ENCODE measurements at places on chromosomes 13 and 19.

DNA sequence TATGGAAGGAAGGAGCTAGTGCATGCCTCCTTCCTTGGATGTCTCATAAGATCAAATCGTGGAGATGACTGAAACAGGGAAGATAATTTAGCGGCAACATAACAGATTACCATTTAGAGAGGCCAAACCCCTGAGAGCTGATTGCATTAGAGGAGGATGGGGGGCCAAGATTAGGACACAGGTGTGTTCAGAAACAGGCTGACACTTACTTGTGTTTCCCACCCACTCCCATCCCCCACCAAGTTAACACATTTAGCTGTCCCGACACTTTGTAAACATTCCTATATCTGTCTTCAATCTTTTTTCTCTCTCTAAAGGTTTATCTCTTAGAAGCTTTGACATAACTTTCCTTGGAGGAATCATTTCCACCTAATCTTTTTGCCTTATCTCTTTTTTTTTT is 48.8 kb upstream of the KCTD4 start:
- no peak for DNase-seq

GRCh38 chr19:33296488-33296971 is 5.8 kb downstream of the CEBPA start:
- DNase-seq, result no peak

DNA sequence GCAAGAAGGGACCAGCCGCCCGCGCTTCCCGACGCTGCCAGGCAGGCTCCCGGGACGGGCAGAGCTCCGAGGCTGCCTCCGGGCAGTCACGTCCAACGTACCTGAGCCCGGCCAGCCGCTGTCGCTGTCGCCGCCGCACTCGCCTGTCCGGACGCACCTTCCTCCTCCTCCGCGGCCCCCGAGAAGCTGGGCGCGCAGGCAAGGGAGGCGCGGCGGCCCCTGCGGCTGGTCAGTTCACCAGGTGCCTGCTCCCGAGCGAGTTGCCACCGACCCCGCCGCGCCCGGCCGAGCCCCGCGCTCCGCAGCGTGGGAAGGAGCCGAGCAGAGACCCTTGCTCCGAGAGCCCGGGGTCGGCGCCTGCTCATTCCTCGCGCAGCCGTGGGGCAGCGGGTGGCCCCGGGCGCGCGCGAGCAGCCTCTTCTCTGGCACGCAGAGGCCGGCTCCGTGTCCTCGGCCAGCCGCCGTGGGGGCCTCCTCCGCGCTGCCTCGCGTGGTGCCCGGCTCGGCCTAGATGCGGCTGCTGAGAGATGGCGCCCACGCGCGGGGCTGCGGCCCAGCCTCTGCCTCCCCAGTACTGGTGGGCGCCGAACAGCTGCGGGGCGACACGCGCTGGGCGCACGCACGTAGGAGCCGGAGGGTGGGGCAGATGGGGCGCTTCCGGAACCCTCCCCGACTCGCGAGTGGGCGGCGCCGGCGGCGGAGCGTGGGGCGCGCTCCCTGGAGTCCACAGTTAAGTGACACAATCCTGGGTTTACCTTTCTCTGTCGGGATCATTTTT is 419.4 kb downstream of the UQCRFS1 start:
- no peak for DNase-seq

DNA sequence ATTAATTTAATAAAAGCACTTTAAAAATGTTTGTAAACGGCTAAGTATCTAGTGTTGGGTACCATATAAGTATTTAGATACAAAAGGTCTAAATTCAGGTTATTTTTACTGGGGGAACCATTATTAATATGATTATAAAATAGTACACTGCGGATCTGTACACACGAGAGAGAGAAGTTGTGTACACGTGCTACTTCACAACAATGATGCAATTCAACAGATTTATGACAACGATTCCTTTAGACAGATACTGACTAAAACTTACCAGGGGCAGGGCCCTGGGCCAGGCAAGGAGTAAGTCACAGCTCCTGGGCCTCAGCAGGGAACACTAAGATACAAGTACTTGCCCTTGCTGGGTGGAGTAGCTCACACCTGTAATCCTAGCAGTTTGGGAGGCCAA is 29.1 kb upstream of the TPTE2 start:
- DNase-seq, result no peak

DNA sequence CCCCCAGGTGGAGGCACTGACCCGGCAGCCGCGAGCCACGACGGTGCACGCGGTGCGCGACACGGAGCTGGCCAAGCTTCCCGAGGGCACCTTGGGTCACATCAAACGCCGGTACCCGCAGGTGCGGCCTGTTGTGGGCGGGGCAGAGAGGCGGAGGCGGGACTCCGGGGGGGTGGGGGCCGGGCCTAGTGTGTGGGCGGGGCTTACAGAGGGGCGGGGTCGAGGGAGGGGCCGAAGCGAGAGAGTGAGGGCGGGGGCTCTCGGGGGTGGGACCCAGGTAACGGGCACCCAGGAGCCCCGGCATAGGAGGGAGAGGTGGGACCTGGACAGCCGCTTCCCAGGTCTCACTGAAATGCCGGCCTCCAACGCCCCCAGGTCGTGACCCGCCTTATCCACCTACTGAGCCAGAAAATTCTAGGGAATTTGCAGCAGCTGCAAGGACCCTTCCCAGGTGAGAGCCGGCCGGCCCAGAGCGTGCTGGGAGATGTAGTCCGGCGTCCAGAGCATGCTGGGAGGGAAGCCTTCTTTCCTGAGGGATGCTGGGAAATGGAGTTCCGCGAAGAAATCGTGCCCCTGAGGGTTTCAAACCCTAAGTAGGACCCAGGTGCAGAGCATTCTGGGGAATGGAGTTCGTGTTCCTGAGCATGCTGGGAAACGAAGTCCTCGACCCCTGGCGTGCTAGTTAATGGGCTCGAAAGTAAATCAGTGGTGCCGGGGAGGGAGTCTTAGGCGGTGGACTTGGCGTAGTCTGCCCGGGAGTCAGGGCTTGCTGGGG is 15.7 kb downstream of the PNPLA6 start:
- DNase-seq, result no peak

GRCh38 chr13:39298951-39299350 is 260.7 kb downstream of the NHLRC3 start:
- DNase-seq, result no peak

GRCh38 chr19:21109116-21109515 is 27.1 kb downstream of the ZNF714 start:
- no peak for DNase-seq

DNA sequence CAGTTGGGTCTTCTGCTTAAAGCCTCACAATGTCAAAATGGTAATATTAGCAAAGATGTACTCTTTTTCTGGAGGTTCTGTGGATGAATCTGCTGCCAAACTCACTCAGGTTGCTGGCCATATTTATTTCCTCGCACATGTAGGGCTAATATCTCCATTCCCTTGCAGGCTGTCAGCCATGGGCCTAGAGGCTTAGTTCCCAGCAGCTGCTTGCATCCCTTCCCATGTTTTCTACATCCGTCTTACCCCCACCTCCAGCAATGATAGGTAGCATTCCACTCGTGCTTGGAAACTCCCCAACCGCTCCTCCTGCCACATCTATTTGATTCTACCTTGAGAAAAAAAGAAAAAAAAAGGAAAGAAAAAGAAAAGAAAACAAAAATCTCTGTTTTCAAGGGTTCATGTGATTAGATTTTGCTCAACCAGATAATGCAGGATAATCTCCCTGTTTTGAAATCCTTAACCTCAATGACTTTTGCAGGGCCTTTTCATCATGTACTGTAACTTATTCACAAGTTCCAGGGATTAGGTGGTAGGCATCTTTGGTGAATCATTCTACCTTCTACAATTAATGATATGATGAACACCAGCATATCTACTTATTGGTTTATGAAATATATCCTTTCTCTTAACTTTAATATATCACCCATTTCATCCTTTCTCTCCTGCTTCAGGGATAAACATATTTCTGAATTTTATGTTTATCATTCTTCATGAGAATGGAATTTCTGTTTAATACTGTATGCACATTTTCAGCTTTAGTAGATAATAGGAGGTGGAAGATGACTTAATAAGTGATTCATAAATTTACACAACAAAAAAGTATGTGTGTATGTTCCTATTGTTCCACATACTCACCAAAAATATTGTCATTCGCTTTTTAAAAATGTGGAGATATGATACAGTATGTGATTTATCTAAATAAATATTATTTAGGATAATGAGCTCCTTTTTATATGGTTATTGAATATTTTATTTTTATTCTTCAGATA is 931.9 kb downstream of the SLITRK5 start:
- no peak for DNase-seq

DNA sequence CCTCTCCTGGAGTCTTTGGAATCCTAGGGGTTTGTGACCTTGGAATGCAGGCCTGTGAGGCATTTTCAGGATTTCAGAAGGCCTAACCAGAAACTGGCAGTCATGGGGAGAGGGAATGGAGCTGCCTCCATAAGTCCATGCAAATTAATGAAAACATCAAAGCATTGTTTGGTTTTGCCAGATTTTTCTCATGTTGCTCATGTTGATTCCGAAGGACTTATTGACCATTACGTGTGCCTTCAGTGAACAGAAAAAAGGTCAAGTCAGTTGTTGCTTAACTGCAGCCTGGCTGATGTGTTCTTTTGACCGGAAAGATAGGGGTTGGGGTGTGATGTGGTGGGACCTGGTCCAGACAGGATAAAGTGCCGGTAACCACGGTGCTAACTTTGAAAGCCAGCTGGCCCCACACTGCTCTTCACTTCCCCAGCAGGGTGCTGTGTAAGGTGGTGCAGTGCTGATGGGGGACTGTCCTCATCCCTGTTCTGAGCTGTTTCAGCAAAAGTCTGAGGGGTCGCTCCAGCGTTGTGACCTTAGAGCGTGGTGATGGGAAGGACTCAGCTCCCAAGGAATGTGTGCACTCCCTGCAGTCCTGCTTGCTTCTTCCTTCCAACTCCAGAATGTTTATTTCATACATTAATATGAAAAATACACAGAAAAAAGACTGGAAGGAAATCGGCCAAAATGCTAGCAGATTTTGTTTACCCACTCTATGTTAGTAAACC is 3.5 kb downstream of the RNF113B start:
- DNase-seq, result no peak
